Activated T-cell treated with anti-CD3 and anti-CD28 coated beads for 4 hours (primary cell): ENCODE measurements at places on chromosomes 3 and 15.

DNA sequence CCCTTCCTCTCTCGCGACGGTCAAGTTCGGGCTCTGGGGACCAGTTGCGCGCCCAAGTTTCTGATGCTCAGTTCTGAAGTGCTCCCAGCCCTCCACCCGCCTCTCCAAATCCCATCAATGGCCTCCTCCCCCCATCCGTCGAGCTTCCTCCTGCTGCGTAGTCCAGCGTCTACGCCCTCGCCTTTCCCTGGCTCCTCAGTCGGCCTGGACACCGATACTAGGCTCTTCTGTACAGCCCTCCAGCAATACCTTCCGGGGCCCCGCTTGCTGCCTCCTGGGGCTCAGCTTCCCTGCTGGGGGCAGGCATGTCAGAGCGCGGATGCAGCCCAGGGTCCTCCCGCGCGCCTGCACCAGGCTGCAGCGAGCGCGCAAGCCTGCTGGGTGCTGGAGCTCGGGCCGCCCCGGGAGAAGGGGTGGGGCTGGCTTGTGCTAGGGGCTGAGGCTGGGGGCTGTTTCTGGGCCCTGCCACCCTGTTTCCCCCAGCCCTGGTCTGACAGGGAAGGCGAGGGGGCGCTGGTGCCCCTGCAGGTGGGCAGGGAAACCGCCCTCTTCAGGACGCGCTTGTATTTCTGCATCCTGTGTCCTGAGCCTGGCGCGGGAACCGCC is 353.3 kb upstream of the SUCLG2 start:
- peak; percentile 3 for DNase-seq

- no peak for DNase-seq
Observed at GRCh38 chr15:75389791-75390382, 21.5 kb upstream of the MAN2C1 start.

GRCh38 chr3:29892976-29893554 is 612.2 kb downstream of the RBMS3 start:
- DNase-seq: no peak

GRCh38 chr15:35673093-35673684 is 127.2 kb upstream of the DPH6 start:
- DNase-seq: no peak

DNA sequence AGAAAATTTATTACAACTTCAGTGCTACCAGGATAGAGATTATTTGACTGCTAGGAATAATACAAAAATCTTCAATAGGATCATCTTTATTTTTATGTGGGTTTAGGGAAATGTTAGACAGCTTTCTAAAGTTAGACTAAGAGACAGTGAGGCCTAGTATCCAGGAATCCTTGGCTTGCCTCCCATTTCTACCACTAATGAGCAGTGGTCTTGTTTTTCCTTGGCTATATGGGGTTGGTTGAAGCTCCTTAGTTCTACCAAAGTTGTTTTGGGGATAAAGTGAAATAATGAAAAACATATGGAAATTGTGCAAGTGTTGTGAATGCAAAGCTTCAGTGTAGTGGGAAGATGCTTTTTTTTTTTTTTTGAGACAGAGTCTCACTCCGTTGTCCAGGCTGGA is 16.8 kb downstream of the AP4E1 start:
- no peak for DNase-seq
